ENCODE measurements at places on chromosomes 3 and 15. TPM values are rescaled to one million over a fixed set of nuclear protein-coding genes. Genes with fewer than 3 reads are reported as not detected.

KBTBD12 gene
- total RNA-seq: 0.42 TPM

FES gene
- 8.3 TPM for total RNA-seq

CPLX3 gene
- 0.05 TPM for total RNA-seq

KLHDC8B gene
- total RNA-seq: 9.4 TPM

DNA sequence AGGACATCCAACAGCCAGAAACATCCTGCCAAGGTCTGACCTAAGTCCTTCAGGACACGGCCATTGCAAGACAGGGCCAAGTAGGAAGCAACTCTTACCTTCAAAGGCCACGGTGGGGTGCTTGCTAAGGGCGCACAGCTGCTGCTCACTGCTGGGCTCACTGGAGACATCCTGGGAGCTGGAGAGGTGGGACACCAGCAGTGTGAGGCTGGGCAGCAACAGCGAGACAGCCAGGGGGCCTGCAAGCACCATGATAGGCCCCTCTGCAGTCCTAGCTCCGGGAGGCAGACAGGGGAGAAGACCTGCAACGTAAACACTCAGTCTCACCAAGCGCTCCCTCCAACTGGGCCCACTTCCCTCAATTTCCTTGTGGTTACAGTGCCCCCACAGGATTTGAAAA is 79.2 kb downstream of the SEMA5B start:
- H3K27ac ChIP-seq: no peak overlapping the region
- DNase-seq: no peak
- no peak overlapping the region for H3K4me3 ChIP-seq
- H3K4me1 ChIP-seq: no peaks in the 10 kb centered on the region
- H3K36me3 ChIP-seq: no peaks in the 10 kb centered on the region
- H3K27me3 ChIP-seq: peaks cover 5% of the 10 kb centered on the region

Data from thymus (tissue), 14 donors.